ENCODE measurements at places on chromosomes 12 and 14. TPM values are rescaled to one million over a fixed set of nuclear protein-coding genes. Genes with fewer than 3 reads are reported as not detected.

Gene PLEKHA5
- total RNA-seq: 15.3 TPM

Gene RNASE13
- total RNA-seq: not detected

Gene SMCO2
- not detected for total RNA-seq

Gene ARHGEF25
- 5.6 TPM for total RNA-seq

Gene KRT6C
- total RNA-seq: not detected

Gene VASH1
- total RNA-seq: 2.7 TPM

Gene GALNT9
- total RNA-seq: 0.29 TPM
